ENCODE measurements at places on chromosomes 1 and 21. TPM values are rescaled to one million over a fixed set of nuclear protein-coding genes. Genes with fewer than 3 reads are reported as not detected.
A peak's percentile ranks its signal among the peaks of the same experiment; 100 is the strongest.

CNTN2 gene
- not detected for total RNA-seq

S100A7 gene
- not detected for total RNA-seq

NT5C1A gene
- total RNA-seq: not detected

- no peaks in the 10 kb centered on the region for H3K4me1 ChIP-seq
- H3K4me3 ChIP-seq: no peak overlapping the region
- no peak overlapping the region for H3K27ac ChIP-seq
- no peaks in the 10 kb centered on the region for H3K36me3 ChIP-seq
Measured at GRCh38 chr1:45850017-45850416, 46.6 kb downstream of the MAST2 start.

GRCh38 chr1:170032531-170033280 is 41.8 kb downstream of the KIFAP3 start:
- DNase-seq: no peak
- no peaks in the 10 kb centered on the region for H3K36me3 ChIP-seq
- no peak overlapping the region for H3K4me3 ChIP-seq
- H3K4me1 ChIP-seq: no peaks in the 10 kb centered on the region

GRCh38 chr1:61481315-61481715 is 243.6 kb downstream of the TM2D1 start:
- no peak overlapping the region for H3K4me3 ChIP-seq
- no peaks in the 10 kb centered on the region for H3K4me1 ChIP-seq
- H3K36me3 ChIP-seq: no peaks in the 10 kb centered on the region
- H3K27me3 ChIP-seq: no peaks in the 10 kb centered on the region

GRCh38 chr1:154931940-154932487 is 4.5 kb downstream of the PMVK start:
- H3K4me3 ChIP-seq: no peak overlapping the region
- no peaks in the 10 kb centered on the region for H3K27me3 ChIP-seq
- no peaks in the 10 kb centered on the region for H3K36me3 ChIP-seq
- peak; percentile 90 for DNase-seq
